T-cell (primary cell): ENCODE measurements at places on chromosomes 3 and 15.

DNA sequence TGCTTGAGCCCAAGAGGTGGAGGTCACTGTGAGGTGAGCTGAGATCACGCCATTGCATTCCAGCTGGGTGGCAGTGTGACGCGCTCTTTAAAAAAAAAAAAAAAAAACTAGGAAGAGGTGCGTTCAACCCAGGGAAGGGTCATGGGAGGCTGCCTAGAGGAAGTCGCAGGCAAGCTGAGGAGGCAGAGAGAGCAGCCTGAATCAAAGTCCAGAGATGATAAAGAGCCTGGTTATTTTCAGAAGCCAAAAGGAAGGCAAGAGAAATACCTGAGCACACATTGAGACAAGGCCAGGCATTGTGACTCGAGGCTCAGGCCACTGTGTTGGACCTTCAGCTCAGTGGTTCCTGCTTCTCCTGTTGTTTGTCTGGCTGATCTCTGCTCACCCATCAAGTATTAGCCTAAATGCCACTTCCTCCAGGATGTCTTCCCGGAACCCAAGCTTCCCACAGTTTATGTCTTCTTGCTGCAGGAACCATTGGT, 16.1 kb upstream of the GCNT3 start:
- DNase-seq = no peak

DNA sequence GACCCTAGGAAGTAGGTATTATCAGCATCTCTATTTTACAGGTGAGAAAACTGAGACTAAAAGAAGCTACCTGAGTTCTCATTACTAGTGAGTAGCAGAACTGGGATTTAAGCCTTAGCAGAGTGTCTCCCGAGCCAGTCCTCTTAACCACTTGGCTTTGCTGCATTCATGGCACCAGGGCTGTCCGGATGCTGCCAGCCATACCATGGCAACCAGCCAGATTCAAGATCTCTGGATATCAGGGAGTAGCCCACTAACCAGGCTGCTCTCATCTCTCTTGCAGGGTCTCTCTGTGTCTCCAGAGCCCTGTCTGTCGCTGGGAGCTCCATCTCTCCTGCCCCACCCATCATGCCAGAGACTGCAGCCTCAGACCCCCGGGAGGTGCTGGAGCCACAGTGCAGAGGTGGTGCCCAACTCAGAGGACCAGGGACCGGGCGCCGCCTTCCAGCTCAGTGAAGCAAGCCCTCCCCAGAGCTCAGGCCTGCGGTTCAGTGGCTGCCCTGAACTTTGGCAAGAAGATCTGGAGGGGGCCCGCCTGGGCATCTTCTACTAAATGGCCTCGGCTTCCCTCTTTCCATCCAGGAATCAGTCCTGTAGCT, 1.7 kb downstream of the MESP2 start:
- DNase-seq = no peak

GRCh38 chr15:91885714-91886270, 32.3 kb downstream of the SLCO3A1 start:
- no peak for DNase-seq

GRCh38 chr3:25883492-25883891, 93.6 kb downstream of the OXSM start:
- DNase-seq = no peak

DNA sequence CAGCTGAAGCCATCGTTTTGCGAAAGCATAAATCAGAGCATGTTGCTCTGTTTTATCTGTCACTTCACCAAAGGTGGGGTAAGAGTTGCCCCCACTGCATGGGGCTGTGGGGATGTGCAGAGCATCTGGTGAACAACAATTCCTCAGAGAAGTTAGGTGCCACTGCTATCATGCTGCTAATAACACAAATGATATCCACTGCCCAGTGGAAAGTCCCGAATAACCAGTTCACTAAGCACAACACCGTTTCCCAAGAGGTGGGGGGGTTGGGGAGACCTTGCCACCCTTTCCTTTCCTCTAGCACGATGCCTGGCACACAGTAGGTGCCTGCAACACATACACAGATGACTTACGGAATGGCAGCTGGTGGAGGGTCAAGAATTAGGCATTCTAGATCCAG, 38.6 kb downstream of the FAM3D start:
- DNase-seq = no peak

DNA sequence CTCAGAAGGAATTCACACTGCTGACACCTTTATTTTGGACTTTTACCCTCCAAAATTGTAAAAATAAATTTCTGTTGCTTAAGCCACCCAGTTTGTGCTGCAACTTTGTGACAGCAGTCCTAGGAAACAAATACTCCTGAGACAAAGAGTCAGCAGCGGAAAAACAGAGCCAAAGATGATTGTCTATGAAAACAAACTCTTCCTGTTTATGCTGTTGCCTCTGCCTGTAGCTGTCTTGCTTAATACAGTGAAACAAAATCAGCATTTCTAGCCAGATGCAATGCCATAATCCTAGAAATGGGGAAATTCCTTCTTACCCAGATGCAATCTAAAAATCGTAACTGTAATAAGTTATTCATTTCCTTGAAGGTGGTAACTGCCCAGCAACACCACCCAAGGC, 387.5 kb upstream of the ATP11B start:
- DNase-seq = no peak

GRCh38 chr15:58415636-58416035, 16.2 kb upstream of the LIPC start:
- no peak for DNase-seq

DNA sequence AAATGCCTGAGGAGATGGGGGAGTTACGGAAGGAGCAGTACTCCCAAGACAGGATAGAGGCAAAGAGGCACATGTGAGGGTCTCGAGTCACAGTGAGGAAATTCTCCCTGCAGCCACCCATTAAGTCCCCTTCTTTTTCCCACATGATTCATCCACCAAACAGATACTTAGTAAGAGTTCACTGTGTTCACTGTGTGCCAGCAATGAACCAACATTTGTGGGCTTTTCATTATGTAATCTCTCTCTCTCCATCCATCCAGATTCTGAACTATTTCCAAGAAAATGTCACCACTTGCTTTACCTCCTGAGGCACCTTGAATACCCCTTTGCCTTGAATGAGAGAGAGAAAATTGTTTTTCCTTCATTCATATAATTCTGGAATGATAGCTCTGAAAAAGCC, 24.6 kb upstream of the LRRFIP2 start:
- DNase-seq = no peak
